Liver (tissue), 10 donors: ENCODE measurements at places on chromosomes 16 and 17. TPM values are rescaled to one million over a fixed set of nuclear protein-coding genes. Genes with fewer than 3 reads are reported as not detected.

MYCBPAP gene
- polyA plus RNA-seq, result not detected

HES7 gene
- not detected for polyA plus RNA-seq

CDRT4 gene
- polyA plus RNA-seq, result 0.43 TPM

SOST gene
- not detected for polyA plus RNA-seq

ADAP2 gene
- 5.4 TPM for polyA plus RNA-seq

EPX gene
- polyA plus RNA-seq, result not detected

CPSF4L gene
- not detected for polyA plus RNA-seq

TBX21 gene
- polyA plus RNA-seq, result not detected

RNF157 gene
- polyA plus RNA-seq, result 0.82 TPM

KCNJ16 gene
- 0.58 TPM for polyA plus RNA-seq

UBE2O gene
- 3.3 TPM for polyA plus RNA-seq

C1QL1 gene
- polyA plus RNA-seq, result 0.57 TPM

TPSG1 gene
- polyA plus RNA-seq, result not detected

KCNAB3 gene
- 0.43 TPM for polyA plus RNA-seq

ASPA gene
- polyA plus RNA-seq, result 1.2 TPM

MYL4 gene
- polyA plus RNA-seq, result 0.19 TPM

IRX3 gene
- 0.53 TPM for polyA plus RNA-seq

G6PC1 gene
- polyA plus RNA-seq, result 84.7 TPM

IL17C gene
- not detected for polyA plus RNA-seq

KRTAP4-1 gene
- not detected for polyA plus RNA-seq

CCDC154 gene
- 0.18 TPM for polyA plus RNA-seq

SLX4 gene
- 0.32 TPM for polyA plus RNA-seq

CA7 gene
- polyA plus RNA-seq, result not detected

PDK2 gene
- polyA plus RNA-seq, result 36.6 TPM
